Lung (tissue), 17 donors: ENCODE measurements at places on chromosomes 12 and 14. TPM values are rescaled to one million over a fixed set of nuclear protein-coding genes. Genes with fewer than 3 reads are reported as not detected.

Gene METAP2
- 49.3 TPM for polyA plus RNA-seq

Gene SERPINA1
- 1,798 TPM for polyA plus RNA-seq

Gene PPP1R1A
- 0.15 TPM for polyA plus RNA-seq

Gene TAS2R13
- polyA plus RNA-seq: not detected

Gene SLC39A2
- polyA plus RNA-seq: 0.08 TPM

Gene ALDH1L2
- 3.0 TPM for polyA plus RNA-seq

Gene DIO2
- 0.55 TPM for polyA plus RNA-seq
